ENCODE measurements at places on chromosomes 5 and 9. TPM values are rescaled to one million over a fixed set of nuclear protein-coding genes. Genes with fewer than 3 reads are reported as not detected.

DNA sequence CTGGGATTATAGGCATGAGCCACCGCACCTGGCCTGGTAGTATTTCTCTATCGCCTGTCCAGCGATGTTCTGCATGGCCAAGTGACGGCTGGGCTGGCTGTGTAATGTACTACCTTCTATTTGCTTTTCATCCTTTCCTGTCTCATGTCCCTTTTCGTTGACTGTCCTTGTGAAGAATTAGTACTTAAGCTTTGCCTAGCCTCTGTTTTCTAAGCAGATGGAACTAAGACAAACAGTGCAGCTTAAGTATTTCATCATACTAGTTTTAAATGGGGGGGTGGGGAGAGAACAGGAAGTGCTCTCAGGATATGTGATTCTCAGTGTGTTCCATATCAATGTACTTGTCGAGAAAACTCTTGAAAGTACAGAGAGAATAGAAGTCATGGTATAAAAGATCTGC is 31.7 kb upstream of the CCL21 start:
- no peak for DNase-seq

- no peak for DNase-seq
Measured at GRCh38 chr5:36719282-36719681, 112.9 kb downstream of the SLC1A3 start.

GRCh38 chr5:136066661-136067271 is 38.0 kb downstream of the TGFBI start:
- no peak for DNase-seq

- no peak for DNase-seq
Measured at GRCh38 chr5:149366169-149366729, 8.4 kb downstream of the PCYOX1L start.

DNA sequence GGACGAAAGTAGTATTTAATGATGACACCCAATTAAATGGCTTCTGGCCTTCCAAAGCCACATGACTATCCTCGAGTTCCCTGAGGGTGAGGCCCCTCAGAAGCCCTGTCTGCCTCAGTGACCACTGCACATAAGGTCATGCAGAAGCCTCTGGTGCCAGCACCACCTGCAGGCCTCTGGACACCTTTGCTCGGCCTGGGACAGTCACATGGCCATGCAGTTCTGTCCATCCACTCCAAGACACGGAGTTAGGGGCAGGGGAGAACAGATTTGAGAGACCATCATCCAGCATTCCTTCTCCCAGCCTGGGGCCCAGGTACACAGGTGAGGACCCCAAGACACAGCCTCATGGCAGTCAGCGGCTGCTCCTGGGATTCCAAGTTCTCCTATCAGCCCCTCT is 145.0 kb downstream of the ROR2 start:
- DNase-seq: no peak

GRCh38 chr5:123340928-123341327 is 82.3 kb downstream of the CEP120 start:
- DNase-seq: no peak

AIF1L gene
- polyA plus RNA-seq: 21.4 TPM

DNA sequence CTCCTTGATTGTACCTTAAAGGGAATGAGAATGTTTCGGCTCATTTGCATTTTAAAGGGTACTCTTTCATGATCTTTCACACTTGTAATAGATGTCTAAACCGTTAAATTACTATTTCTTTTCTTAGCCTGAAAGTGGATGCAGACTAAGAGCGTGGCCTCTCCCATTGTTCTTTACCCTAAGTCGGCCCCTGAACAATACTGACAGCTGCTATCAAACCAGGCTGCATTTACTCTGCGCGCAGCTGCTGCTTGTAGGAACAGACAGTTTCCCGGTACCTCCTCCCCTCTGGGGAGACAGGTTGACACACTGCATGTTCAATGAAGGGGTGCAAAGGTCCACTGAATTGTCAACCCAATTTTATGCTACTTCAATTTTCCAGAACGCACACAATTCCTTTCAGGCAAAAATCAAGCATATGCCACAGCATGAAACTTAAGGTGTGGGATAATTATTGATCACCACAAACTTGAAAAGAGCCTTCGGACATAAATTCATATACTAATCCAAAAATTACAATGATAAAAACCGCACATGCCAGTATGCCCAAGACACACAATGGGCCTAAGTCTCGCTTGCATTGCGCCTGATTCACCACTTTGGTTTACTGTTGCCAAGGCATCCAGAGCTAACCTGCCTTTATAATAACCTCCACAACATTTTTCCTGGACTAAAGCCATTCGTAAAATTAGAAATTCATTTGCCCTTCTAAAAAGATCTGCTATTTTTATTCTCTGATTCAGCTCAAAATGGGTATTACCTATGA is 39.7 kb downstream of the TLE1 start:
- no peak for DNase-seq

DNA sequence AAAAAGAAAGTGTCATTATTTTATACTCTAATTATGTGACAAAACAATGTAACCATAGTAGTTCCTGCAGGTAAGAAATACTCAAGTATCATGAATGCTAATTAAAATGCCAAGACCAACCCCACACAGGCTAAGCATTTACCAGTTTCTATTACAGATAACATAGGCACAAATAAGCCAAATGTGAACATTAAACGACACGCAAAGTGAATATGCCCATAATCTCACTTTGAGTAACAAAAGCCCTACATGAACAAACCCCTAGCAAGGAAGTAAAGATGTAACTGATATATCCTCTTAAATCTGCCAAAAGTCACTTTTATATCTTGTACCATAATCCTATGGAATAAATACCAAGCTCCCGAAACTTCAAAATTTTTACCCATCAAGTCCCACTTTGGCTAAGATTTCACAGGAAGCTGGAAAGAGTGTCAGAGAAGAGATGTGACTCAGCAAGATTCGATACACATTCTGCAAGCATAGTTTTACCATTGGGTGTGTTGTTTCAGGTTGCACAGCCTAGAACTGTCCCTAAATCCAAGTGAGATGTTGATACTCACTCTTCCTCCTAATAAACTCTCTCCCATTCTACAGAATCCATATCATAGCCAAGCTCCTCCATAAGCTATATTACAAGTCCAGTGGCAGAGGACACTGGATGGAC is 28.8 kb downstream of the TRPM6 start:
- DNase-seq: no peak

TUSC1 gene
- 19.5 TPM for polyA plus RNA-seq

GRCh38 chr5:109105631-109106267 is 304.0 kb downstream of the PJA2 start:
- DNase-seq: no peak

DNA sequence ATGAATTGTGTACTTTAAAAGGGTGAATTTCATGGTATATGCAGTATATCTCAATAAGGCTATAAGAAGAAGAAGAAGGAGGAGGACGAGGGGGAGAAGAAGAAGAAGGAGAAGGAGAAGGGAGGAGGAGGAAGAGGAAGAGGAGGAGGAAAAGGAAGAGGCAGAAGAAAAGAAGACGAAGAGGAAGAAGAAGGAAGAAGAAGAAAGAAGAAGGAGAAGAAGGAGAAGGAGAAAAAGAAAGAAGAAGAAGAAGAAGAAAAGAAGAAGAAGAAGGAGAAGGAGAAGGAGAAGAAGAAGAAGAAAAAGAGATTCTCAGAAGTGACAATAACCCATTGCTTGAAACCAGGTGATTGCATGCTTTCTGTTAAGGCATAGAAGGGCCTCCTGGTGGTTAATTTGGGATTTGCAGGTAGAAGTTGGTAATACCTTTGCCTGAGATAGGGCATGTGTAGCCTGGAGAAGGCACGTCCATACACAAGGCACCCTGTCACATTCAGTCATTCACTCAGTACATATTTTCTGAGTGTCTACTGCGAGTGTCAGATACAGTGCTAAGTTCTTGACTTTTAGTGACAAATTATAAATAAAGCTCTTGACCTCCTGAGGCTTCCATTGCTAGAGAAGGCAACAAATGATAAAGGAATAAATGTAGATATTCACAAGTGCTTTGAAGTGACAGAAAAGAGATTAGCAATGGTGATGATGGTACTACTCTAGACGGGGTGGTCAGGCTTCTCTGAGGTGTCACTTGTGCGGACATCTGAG is 231.3 kb downstream of the NPR3 start:
- DNase-seq: no peak

DNA sequence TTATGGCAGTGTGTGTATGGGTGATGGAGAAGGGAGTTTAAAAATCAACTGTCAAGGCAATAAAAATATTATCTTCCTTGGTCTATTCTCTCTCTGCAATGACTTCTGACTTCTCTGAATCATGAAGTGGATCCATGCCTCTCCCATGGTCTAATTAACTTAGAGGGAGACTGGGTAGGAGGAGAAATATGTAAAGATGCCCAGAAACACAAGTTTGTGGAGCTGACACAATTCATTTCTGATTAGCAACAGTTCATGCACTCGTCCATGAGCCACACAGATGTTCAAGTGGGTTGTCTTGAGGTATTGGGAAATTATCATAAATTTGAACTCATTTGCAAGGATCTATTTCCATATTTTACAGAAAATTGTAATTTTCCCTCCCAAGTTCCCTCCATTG is 38.1 kb downstream of the INSYN2B start:
- DNase-seq: no peak

GRCh38 chr9:134364391-134365114 is 38.3 kb downstream of the RXRA start:
- no peak for DNase-seq

- no peak for DNase-seq
Measured at GRCh38 chr9:87213948-87214347, 266.6 kb upstream of the GAS1 start.

DNA sequence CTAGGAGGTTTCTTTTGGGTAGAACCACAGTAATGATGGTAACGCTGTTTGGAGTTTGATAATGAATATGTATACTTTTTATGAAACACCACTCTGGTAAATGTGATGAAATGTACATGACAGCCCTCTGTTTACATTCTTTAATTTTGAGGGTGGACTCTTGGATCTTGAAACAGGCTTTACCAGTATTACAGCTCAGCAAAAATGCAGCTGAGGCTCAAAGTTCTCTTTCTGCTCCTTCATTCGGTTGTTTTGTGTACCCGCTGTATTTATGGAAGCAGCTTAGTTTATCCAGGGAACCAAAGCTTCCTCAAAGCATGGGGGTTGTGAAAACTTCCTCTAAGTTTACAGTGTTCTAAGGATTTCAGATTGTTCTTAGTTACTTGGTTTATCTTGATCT is 11.1 kb downstream of the GAPVD1 start:
- no peak for DNase-seq

- no peak for DNase-seq
Measured at GRCh38 chr9:124392871-124393460, 22.3 kb downstream of the PSMB7 start.

DNA sequence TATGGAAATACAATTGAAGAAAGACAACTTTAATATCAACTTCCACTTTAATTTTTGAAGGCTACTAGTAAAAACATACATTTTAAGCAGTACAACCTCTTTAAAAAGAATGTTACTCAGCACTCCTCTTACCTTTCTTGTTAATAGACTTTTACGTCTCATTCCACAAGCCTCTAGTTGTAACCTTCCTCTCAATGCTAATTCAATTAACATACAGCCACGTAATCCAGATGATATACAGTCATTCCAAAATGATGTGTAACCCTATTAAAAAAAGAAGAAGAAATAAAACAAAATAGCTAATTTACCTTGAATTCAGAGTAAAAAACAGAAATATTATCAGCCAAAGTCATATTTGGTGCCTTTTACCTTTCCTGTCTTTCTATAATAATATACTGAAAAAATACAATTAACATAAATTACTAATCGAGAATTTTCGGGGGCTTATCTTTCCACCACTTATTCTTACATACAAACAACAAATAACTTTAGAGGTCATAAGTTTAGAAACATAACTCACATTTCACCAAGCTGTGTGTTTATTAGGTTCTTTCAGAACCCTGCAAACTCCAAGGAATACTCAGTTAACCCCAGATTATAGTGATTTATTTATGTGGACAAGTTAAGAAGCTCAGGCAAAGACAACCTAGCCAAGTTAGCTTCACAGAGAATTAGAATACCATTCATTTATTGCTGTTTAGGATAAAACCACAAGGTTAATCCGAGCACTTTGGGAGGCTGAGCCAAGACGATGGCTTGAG is 30.3 kb downstream of the GOLPH3 start:
- DNase-seq: no peak

GRCh38 chr5:109697339-109697738 is 7.6 kb downstream of the MAN2A1 start:
- DNase-seq: no peak

- DNase-seq: no peak
Measured at GRCh38 chr5:40669606-40670390, 9.9 kb upstream of the PTGER4 start.

GRCh38 chr5:54610197-54610944 is 92.8 kb downstream of the SNX18 start:
- no peak for DNase-seq

- DNase-seq: no peak
Measured at GRCh38 chr5:90865180-90865579, 306.6 kb downstream of the ADGRV1 start.

PRUNE2 gene
- polyA plus RNA-seq: 5.3 TPM

SH3PXD2B gene
- 63.9 TPM for polyA plus RNA-seq

GRCh38 chr5:115180165-115180709 is 10.5 kb upstream of the TRIM36 start:
- DNase-seq: no peak

- no peak for DNase-seq
Measured at GRCh38 chr9:69811351-69811868, 9.2 kb upstream of the CFAP95 start.

DNA sequence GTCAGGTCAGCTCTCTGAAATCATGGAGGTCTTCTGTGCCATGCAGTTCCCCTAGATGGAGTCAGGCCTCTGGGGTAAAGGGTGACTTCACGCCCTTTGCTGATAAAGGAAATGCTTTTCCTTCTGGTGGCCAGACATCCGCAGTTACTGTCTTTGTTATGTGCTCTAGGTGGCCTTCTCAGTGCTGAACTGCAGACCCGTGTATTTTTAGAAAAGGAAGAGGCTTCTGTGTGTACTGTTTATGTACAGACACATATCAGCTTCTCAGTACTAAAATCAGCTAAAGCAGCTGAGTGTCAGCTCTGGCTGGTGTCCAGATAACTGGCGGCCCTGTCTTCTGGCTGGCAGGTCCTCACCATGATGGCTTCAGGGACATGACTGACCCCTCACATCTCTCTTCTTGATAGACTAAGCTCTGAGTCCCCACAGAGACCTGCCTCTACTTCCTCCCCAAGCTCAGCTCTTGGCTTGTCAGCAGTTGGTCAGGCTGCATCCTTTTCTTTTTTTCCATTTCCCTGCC is 75.3 kb downstream of the ARHGAP26 start:
- no peak for DNase-seq

Data from left renal pelvis (tissue), 4 donors.